ENCODE measurements at places on chromosomes 12 and 14.

DNA sequence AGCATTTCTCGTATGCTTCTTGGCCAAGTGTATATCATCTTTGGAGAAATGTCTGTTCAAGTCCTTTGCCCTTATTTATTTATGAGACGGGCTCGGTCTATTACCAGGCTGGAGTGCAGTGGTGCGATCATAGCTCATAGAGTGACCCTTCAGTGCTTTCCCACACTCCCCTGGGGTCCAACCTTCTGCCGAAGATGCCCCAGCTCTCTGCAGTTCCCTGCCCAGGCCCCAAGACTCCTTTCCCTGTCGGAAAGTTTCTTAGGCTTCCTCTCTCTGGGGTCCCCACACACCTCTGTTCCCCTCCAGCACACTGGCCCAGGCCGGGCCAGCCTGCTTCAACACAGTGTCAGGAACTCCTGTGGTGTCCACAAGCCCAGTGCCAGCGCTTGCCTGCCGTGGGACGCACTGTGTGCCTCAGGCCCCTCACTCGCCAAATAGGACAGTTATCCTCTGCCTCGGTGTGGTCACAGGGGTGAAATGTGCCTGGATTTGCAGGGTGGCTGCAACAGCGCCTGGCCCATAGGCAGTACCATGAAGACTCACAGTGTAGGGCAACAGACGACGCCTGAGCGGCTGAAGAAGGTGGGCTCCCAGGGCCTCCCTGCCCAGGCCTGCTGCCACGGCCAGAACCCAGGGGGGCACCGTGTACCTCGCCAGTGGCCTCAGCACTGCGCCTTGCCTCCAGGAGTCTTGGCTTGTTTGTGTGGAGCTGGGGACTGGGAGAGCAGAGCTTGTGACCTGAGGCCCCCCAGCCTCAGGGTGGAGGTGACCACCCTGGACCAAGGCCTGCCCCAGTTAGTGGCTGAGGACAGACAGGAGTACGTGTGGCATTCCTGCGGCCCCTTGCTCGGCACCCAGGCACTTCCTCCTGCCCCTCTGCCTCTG lies 4.9 kb upstream of the ASPG start:
- no peak for DNase-seq

- no peak for DNase-seq
These were observed 34.4 kb downstream of the DDX51 start for GRCh38 chr12:132109741-132110140.

DNA sequence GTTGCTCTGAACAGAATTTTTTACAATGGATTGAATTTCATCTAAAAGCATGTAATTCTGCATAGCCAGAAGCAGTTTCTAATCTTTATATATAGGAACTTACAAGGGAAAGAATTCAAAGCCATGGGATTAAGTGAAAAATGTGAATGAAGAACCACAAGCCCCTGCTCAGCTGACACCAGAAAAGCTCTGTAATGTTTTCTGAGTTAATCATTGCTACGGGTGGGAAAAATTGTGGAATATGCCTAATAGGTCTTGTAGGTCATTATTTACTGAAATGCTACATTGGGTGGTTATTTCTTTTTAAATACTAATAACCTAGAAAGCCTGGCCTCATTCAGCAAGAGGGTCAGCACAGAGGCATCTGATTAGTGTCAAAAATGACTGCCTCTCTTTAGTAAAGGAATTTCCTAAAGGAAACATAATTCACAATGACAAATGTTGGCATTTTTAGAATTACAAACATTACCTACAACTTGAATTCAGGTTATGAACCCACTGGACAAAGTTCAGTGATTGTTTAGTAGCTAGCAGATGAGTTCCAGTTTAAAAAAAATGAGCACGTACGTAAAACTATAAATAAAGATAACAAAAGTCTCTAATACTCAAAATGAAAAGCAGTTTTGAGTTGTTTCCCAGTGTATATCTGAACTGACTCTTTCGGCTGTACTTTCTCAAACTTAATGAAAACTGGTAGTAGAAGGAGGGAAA lies 75.3 kb downstream of the BMP4 start:
- no peak for DNase-seq

DNA sequence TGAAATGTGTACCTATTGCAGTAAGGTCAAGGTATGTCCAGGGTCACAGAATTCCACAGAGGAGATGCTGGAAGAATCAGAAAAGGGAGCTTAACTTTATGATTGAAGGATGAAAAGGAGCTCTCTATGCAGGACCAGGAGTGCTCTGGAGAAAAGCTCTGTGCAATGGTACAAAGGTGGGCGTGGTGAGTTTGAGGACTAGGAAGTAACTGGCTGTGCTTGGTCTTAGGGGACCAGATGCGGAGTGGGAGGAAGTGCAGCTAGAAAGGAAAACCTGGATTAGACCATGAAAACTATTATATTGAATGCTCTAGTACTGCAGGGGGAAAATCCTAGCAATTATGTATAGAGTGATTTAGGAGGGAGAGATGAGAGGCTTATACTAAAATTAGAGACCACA lies 56.8 kb downstream of the BTG1 start:
- DNase-seq = no peak

- DNase-seq = no peak
These were observed at the start of gene TRAF3 for GRCh38 chr14:102776761-102777710. TSS of gene TRAF3 (plus strand) at chr14:102777449. CDS start at chr14:102870202, 92,753 bp downstream.

GRCh38 chr14:70722418-70722817 lies 80.7 kb downstream of the TTC9 start:
- no peak for DNase-seq

DNA sequence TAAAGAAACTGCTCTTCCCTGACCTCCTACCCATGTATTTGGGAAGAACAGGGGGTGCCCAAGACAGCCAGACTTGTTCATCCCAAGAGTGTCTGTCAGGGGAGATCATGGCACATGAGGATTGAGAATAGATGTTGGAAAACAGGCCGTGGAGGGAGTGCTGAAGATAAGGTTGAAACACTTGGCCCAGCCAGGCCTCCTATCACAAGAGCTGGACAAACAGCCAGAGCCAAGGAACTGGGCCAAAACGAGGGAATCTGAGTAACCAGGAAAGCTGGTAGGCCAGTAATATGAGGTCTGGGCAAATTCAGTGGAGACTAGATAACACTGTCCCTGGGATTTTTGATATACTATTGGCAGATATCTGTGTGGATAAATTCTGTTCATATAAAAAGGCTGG lies 161.7 kb downstream of the TMX1 start:
- DNase-seq = no peak

DNA sequence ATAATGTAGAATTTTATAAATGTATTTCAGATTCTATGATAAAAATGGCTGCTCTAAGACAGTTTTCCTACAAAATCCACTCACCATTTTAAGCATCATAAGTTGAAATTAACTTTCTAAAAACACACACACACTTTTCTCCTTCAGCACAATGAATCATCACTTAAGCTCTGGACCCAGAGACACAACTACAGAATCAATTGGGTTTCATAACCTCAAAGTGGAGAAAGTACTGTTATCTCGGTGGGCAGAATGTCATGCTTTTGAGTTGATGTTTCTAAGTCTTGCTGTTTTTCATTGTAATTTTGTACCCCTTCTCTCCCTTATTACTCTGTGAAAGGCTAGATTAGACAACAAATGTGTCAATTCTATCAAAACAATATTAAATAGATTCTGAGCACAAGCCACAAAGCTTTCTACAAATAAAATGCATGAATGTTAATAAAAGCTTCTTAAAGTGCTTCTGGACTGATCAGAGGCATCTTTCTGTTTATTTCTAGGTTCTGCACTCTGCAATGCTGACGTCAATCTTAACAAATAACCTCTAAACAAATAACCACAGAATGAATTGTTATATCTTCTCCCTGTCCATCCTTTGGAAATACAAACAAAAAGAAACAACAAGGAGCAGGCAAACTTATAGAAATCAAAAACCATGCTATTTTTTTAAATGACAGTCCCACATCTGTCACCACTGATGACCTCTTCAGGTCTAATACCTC lies 8.2 kb downstream of the IPO8 start:
- DNase-seq = no peak

GRCh38 chr14:94550041-94550440 lies 11.2 kb upstream of the SERPINA4 start:
- DNase-seq = no peak

GRCh38 chr12:64004641-64005040 lies 160.1 kb downstream of the SRGAP1 start:
- no peak for DNase-seq

DNA sequence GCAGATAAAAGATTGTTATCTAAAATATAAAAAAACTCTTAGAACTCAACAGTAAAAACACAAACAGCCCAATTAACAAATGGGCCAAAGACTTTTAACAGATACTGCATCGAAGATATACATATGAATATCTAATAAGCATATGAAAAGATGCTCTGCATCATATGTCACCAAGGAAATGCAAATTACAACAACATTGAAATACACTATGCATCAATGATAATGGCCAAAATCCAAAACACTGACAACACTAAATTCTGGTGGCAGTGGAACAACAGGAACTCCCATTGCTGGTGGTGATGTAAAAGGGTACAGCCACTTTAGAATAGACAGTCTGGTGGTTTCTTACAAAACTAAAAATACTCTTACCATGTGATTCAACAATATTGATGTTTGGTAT lies 40.8 kb downstream of the KLHDC2 start:
- DNase-seq = no peak

Measured in cortex of kidney (tissue), 1 donor.